ENCODE measurements at places on chromosomes 3 and 15.

DNA sequence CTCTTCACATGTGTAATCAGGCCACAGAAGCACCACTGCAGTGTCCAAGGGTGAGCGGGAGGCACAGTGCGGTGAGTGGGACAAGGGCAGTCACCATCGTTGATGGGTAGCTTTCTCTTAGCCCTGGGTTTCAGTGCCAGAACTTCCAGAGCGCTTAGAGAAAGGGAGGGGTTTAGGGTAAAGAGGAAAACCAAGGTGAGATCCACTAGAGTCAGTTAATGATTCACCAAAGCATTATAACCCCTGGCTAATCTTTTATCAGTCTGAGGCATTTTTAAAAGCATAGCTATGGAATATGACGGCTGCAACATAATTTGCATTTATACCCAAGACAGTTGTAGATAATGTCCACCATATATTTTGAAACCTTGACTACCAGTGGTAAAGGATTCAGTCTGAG lies 94.8 kb downstream of the SHQ1 start:
- DNase-seq: no peak

GRCh38 chr15:40062816-40063562 lies 24.0 kb upstream of the SRP14 start:
- DNase-seq: no peak

- DNase-seq: no peak
Measured at GRCh38 chr3:188214442-188214841, 60.5 kb downstream of the LPP start.

- no peak for DNase-seq
Measured at GRCh38 chr15:74762791-74763150, 14.1 kb downstream of the CYP1A2 start.

- no peak for DNase-seq
Measured at GRCh38 chr3:185049710-185050109, 103.2 kb downstream of the C3orf70 start.

DNA sequence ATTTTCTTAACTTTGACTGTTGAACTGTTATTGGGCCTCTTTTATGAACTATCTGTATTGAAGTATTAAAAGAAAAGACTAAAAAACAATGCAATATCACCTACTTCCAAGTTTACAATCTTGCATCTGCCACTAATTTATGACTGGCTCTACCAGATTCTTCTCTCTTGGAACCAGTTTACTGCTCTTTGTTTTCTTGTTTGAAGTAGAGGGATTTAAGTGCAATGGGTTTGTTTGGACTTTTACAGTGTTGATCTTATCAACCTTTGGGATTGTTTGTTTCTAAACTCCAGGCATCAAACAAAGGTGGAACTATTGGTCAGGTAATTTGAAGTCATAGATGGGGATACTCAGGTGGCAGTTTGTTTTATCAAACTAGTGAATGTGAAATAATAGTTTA lies 43.0 kb upstream of the MEIS2 start:
- no peak for DNase-seq

- peak; percentile 19 for DNase-seq
Measured at GRCh38 chr15:52217186-52217585, 26.0 kb upstream of the GNB5 start.

- DNase-seq: no peak
Measured at GRCh38 chr3:138222131-138222941, 35.2 kb downstream of the ARMC8 start.

- no peak for DNase-seq
Measured at GRCh38 chr3:100023595-100023994, 90.7 kb downstream of the FILIP1L start.

- DNase-seq: no peak
Measured at GRCh38 chr3:115861166-115861733, 237.9 kb downstream of the GAP43 start.

DNA sequence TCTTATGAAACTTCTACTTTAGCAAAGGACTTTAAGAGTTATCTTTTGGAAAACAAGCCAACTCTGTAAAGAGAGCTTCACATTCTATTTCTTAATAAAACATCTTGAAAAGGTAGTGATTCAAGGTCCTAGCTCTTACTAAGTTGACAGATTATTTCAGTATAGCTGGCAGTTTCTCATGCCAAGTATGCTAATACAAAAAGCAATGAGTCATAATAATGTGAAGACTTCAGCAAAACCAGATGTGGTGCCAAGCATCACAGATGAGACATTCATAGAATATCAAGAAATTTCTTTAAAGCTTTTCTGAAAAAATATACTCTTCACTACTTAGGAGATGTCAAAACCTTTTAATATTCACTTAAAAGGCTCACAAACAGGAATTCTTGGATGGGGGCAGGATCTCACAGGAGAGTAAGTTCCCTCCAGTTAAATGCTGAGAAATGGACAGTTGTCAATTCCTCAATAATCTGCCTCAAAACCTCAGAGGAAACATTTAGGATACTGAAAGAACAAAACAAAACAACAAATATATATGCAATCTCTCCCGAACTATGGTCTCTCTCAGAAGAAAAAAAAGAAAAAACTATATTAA lies 45.6 kb downstream of the DCBLD2 start:
- no peak for DNase-seq

GRCh38 chr3:179961703-179962078 lies 75.0 kb downstream of the PEX5L start:
- no peak for DNase-seq

DNA sequence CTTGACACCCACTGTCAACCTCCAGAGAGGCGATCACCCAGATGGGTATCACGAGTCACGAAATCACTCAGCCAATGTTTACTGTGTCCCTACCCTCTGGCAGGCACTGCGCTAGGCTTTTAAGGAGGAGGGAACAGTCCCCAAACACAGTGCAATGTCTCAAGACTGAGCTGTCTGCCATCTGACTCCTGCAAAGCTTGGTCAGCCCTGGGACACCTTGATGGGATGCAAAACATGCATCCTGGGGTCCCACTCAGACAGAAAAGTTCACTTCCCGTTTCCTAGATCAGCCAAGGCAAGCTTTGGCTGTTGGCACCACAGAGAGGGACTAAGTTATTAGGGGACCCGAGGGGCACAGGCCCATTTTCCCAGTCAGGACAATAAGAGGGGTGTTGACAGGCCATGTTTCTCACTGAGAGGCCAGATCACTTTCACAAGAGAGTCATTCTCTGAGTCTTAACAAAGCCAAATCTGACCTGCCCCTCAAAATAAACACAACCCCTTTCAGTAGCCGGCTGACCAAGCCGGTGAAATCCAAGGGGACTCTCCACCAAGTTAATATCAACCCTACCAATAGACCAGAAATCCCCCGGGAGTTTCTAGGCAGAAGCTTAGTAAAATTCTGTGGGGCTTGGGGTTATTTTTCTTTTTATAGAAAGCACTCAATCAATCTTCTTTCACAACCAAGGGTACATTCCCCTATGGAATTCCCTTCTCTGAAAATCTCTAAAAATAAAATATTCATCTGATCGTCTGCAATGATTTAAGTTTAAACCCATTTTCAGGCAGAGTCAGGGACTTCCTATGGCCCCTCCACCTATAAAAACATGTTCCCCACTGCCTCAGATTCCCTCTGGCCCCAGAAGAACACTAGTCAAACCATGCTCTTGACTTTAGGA lies 3.5 kb downstream of the RFTN1 start:
- DNase-seq: no peak

GRCh38 chr3:166275024-166275390 lies 437.8 kb upstream of the BCHE start:
- DNase-seq: no peak

- no peak for DNase-seq
Measured at GRCh38 chr3:165854696-165855095, 17.5 kb upstream of the BCHE start.

GRCh38 chr3:8776406-8776805 lies 7.0 kb upstream of the OXTR start:
- no peak for DNase-seq

DNA sequence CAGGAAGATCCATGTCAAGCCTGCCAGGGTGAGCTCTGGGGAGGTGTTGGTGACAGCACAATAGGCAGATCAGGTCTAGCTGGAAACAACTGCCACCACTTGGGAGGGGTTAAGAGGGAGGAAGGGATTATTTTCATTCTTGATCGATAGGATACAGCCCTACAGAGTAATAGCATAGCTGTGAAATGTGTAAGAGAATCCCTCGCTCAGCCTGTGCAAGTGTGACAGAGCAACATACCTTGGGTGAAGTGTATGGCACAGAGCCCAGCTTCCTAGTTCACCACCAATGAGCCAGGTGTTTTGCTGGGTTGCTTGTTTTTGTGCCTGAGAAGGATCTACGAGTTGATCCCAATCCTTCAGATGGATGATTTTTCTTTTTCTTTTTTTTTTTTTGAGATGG lies 9.2 kb upstream of the DCUN1D1 start:
- no peak for DNase-seq

- DNase-seq: no peak
Measured at GRCh38 chr15:40933517-40933902, 4.4 kb downstream of the DLL4 start.

DNA sequence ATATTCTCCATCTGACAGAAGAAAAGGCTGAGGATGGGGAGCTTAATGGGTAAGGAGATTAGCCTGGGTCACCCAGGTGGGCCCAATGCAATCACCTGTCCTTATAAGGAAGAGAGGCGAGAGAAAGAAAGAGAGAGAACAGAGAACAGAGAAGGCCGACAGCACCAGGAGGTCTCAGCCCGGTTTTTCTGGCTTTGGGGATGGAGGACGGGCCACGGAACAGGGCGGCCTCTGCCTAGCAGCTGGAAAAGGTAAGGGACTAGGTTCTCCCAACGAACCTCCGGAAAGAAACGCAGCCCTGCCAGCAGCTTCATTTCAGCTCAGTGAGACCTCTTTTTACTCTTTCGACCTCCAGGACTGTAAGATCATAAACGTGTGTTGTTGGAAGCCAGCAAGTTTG lies 196.0 kb upstream of the LYSMD4 start:
- DNase-seq: no peak

DNA sequence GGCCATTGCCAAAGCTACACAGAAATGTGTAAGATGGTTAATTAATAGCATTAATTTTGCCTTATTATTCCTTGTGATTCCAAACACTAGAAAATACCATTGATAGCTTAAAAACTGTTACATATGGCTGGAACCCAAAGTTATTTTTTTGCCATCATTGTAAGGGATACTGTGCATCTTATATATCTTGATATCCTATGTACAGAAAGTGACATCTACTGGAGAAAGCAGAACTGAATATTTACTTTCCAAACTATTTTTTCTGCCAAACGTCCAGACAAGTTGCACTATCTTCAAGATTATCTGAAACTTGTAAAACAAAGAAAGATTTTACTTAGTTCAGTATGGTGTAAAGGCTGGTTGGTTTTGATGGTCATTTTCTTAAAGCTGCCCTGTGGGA lies 33.3 kb upstream of the MEIS2 start:
- no peak for DNase-seq

- no peak for DNase-seq
Measured at GRCh38 chr3:106745344-106746168, 631.7 kb upstream of the CCDC54 start.

DNA sequence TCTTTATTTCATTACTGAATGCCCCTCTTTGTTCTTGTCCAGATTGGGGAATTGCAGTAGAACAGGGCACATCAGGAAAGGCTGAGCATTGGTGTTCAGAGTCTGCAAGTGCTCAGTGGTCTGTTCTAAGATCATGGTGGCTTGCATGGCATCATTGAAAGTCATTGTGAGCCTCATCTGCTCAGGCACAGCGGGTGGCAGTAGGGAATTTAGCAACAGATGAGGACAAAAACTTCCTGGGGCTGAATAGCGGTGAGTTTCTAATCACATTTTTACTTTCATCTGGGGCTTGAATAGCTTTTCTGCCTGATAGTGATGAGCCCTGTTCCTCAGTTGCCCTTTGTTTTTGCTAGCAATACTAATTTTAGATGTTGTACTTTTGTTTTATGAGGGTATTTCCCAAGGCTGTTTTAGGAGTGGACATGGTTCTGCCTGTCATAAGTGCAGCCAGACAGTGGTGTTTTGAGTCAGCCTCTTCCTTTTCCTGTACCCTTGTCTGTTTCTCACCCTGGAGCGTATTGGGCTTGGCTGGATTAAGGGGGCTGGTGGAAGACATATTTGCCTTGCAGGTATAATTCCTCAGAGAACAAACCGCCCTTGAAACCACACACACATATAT lies 127.2 kb upstream of the IL12A start:
- no peak for DNase-seq

DNA sequence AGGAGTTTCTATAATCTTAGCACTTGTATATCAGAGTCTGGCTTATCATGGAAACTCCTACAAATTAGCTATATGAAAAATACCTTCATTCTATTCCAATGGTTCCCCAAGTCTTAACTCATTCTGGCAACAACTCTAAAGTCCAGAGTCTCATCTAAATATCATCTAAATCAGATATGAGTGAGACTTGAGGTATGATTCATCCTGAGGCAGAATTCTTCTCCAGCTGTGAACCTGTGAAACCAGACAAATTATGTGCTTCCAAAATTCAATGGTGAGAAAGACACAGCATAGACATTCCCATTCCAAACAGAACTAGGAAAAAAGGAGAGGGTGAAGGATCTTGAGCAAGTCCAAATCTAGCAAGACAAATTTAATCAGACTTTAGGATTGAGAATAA lies 138.8 kb downstream of the THRB start:
- no peak for DNase-seq

DNA sequence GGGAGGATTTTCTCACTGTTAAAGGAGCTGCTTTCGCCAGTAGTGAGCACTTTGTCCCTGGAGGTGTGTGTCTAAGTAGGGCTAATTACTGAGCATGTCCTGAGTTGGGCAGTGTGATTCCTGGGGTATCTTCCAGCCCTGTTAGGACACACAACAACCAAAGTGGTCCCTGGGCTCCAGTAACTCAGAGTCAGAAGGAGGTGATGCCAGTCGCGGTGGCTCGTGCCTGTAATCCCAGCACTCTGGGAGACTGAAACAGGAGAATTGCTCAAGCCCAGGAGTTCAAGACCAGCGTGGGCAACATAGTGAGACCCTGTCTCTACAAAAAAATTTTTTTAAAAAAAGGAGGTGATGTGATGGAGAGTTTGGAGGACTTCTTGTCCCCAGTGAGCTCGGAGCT lies 37.5 kb downstream of the PML start:
- DNase-seq: no peak
